ENCODE measurements at places on chromosomes 4 and X. TPM values are rescaled to one million over a fixed set of nuclear protein-coding genes. Genes with fewer than 3 reads are reported as not detected.
A peak's percentile ranks its signal among the peaks of the same experiment; 100 is the strongest.

- DNase-seq: no peak
These were observed 21.9 kb downstream of the CCKAR start for GRCh38 chr4:26468283-26468949.

- DNase-seq: peak; percentile 58
These were observed 98.3 kb upstream of the ANKRD50 start for GRCh38 chr4:124810827-124811226.

- no peak for DNase-seq
These were observed 9.6 kb downstream of the SLC25A5 start for GRCh38 chrX:119477812-119478232.

DNA sequence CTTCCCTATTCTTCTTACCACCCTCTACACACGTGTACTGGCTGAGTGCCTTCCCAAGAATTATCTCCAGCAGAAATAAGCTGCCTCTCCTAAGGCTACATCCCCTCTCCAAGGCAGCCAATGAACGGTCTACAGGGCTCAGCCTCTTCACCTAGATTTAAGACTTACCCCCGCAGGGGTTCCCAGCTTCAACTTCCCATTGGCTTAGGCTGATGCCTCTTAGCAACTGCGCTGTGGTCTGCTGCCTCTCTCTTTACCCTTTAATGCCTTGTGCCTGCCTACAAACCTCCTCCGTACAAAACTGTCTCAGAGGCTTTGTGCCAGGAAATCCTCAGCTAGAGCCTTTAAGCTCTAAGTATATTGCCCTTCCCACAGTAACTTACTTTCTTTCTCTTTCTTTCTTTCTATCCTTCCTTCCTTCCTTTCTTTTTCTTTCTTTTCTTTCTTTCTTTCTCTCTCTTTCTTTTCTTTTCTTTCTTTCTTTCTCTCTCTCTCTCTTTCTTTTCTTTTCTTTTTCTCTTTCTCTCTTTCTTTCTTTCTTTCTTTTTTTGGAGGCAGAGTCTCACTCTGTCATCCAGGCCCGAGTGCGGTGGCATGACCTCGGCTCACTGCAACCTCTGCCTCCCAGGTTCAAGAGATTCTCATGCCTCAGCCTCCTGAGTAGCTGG is 15.1 kb upstream of the PIGA start:
- DNase-seq: peak; percentile 25

GRCh38 chr4:187433141-187433540 is 562.4 kb upstream of the ZFP42 start:
- DNase-seq: no peak

- no peak for DNase-seq
These were observed 5.6 kb downstream of the SEPTIN11 start for GRCh38 chr4:76955182-76955581.

- no peak for DNase-seq
These were observed 124.2 kb upstream of the MSX1 start for GRCh38 chr4:4735136-4735750.

GRCh38 chr4:151067316-151067970 is 32.0 kb upstream of the RPS3A start:
- DNase-seq: no peak

DNA sequence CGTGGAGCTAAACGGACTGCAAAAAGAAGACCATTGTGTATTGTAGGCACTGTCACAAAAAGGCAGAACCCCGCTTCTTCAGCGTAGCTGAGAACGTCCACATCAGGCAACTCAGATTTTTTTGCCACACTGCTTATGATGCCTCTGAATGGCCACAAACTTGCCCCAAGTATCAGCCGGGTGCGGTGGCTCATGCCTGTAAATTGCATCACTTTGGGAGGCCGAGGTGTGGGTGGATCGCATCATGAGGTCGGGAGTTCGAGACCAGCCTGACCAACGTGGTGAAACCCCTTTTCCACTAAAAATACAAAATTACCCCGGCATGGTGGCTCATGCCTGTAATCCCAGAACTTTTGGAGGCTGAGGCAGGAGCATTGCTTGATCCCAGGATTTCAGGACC is 14.9 kb upstream of the IL3RA start:
- no peak for DNase-seq

GRCh38 chr4:94533405-94534223 is 81.9 kb downstream of the PDLIM5 start:
- no peak for DNase-seq

DNA sequence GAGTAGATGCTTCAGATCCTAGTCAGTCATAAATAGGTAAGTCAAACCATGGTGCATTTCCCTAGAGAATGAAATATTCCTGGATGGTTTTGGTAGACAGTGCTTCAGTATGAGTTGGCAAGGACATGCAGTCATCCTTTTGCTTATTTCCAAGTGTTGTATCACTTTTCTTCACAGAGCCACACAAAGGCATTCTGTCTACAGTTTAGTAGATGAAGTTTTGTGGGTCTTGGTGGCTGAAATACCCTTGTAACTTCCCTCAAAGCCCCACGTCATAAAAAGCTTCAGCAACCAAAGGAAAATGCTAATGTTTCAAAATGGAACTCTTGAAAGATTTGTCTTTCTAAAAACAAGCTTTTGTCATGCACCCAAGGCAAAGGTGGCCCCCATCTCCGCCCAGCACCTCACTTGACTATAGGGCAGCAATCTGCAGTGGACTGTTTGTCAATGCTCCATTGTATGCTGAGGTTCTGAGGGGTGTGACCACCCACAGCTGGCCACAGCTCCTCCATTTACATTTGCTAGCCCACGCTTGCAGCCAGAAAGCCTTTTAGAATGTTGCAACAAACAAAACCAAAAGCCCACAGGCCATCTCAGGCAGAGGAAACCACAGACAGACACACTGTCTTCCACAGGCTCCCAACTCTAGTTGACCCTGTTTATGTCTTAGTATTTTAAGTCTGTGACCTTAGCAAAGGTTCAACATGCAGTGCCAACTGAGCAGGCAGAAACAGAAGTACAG is 87.1 kb upstream of the FAM9C start:
- DNase-seq: no peak

- DNase-seq: no peak
These were observed 62.0 kb upstream of the MAP3K15 start for GRCh38 chrX:19577181-19577810.

Gene C4orf51
- not detected for total RNA-seq

Gene RAB39B
- 0.51 TPM for total RNA-seq

Gene C4orf54
- 243 TPM for total RNA-seq

Gene CXorf49B
- total RNA-seq: not detected

Gene DSPP
- total RNA-seq: not detected

Gene TMEM35A
- total RNA-seq: 1.7 TPM

Gene BGN
- total RNA-seq: 62.2 TPM

Gene CENPE
- total RNA-seq: 8.5 TPM
